ENCODE measurements at places on chromosomes 1 and 21. TPM values are rescaled to one million over a fixed set of nuclear protein-coding genes. Genes with fewer than 3 reads are reported as not detected.

The HPDL gene
- total RNA-seq, result 0.56 TPM

The FHAD1 gene
- total RNA-seq, result 0.19 TPM

The PIGR gene
- total RNA-seq, result under 0.01 TPM

The CASQ2 gene
- total RNA-seq, result under 0.01 TPM

The FALEC gene
- total RNA-seq, result not detected

The PROK1 gene
- total RNA-seq, result not detected

The GPR37L1 gene
- total RNA-seq, result not detected

The CD247 gene
- total RNA-seq, result under 0.01 TPM

The SPATA21 gene
- not detected for total RNA-seq

The PARK7 gene
- 398 TPM for total RNA-seq

The HES2 gene
- 0.77 TPM for total RNA-seq

The C1orf115 gene
- total RNA-seq, result 0.58 TPM

The ESRRG gene
- total RNA-seq, result not detected

The CHI3L2 gene
- 20.9 TPM for total RNA-seq

The C1orf141 gene
- not detected for total RNA-seq

The AUNIP gene
- 5.6 TPM for total RNA-seq

The PRAMEF5 gene
- not detected for total RNA-seq

The LCE1A gene
- total RNA-seq, result not detected

The CYP4A22 gene
- not detected for total RNA-seq

The ERRFI1 gene
- total RNA-seq, result 39.7 TPM

The IL10 gene
- not detected for total RNA-seq

The SLC44A5 gene
- total RNA-seq, result 0.38 TPM

The SH2D2A gene
- 1.2 TPM for total RNA-seq

The SIKE1 gene
- 59.6 TPM for total RNA-seq

The ERICH3 gene
- total RNA-seq, result not detected

The VANGL2 gene
- 0.28 TPM for total RNA-seq

The CLCNKB gene
- total RNA-seq, result under 0.01 TPM

The NKAIN1 gene
- under 0.01 TPM for total RNA-seq

The CNIH3 gene
- total RNA-seq, result 11.3 TPM

The MCOLN2 gene
- total RNA-seq, result 2.8 TPM

The RNF187 gene
- 50.7 TPM for total RNA-seq

The F13B gene
- under 0.01 TPM for total RNA-seq

The SOD1 gene
- 304 TPM for total RNA-seq

The TMPRSS15 gene
- not detected for total RNA-seq

The CCDC185 gene
- total RNA-seq, result not detected

The SLC22A15 gene
- 1.3 TPM for total RNA-seq

The L1TD1 gene
- total RNA-seq, result not detected

The SLC35F3 gene
- not detected for total RNA-seq

The CCDC30 gene
- total RNA-seq, result 1.4 TPM

The CYP2J2 gene
- not detected for total RNA-seq

The WNT3A gene
- not detected for total RNA-seq

The IGSF21 gene
- total RNA-seq, result not detected

The SPATA6 gene
- 2.1 TPM for total RNA-seq

The ETV3 gene
- total RNA-seq, result 19.2 TPM

The LPAR3 gene
- 2.0 TPM for total RNA-seq

The CORT gene
- total RNA-seq, result not detected

The USH2A gene
- not detected for total RNA-seq

The E2F2 gene
- under 0.01 TPM for total RNA-seq

The RNU1-1 gene
- total RNA-seq, result under 0.01 TPM

The ADAMTS4 gene
- total RNA-seq, result 110 TPM

The CLDN17 gene
- not detected for total RNA-seq

The CHIA gene
- total RNA-seq, result not detected

Data from regular cardiac myocyte (primary cell).